SHP77 (cell line): ENCODE measurements at places on chromosomes 3 and 15.

DNA sequence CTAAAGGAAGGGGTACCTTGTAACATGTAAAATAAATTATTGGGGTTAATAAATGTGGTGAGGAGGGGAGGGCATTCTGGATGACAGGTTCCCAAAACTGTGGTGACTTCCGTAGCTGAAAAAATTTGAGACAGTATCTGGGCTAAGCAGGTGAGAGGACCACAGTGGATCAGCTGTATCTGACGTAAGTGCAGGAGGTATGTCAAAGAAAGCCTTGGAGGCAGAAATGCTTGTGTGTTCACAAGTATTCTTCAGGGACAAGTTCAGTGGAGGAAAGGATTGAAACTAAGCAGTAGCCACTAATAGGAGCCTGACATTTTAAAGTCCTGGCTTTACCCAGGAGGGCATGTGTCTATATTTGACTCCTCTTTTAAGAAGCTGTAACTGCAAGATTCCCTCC, 52.0 kb downstream of the CD86 start:
- DNase-seq: no peak

- DNase-seq: no peak
These were observed 17.4 kb downstream of the ABTB1 start for GRCh38 chr3:127690106-127690505.

DNA sequence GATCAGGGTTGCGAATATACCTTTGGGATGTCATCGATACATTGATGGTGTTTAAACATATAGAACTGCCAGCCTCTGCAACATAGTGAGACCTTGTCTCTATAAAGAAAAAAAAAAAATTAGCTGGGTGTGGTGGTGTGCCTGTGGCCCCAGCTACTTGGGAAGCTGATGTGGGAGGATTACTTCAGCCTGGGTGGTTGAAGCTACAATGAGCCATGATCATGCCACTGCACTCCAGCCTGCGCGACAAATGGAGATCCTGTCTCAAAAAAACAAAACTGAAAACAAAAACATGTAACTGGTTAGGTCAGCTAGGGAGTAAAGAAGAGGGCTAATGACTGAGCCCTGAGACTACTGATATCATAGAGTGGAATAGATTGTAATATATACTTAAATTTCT, 30.7 kb upstream of the MGA start:
- no peak for DNase-seq

GRCh38 chr3:11238880-11239279, 33.3 kb upstream of the ATG7 start:
- DNase-seq: no peak

DNA sequence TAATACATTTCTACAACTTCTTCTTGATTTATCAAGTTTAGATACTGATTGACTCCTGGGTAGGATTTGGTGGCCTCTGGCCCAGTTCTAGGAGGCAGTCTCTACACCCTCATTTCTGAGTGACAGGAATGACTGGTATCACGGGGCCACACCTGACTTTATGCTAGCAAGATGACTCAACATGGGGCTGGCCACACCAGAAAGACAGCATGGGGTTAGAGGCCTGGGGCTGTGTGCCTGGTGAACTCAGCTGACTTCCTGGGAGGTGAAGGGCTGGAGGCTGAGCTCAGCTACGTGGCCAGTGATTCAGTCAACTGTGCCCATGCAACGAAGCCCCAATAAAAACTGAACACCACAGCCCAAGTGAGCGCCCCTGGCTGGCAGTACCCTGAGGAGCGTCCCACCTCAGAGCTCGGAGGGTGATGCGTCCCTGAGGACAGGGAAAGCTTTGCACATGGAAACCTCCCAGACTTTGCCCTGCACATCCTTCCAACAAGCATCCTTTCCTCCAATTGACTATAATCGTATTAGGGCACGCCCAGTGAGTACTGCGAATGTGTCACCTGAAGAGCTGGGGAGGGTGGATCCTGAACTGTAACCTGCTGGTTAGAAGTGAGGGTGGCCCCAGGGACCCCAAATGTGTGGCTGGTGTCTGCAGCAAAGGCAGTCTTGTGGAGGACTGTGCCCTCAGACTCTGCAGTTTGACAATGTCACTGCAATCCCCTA, 57.2 kb downstream of the NIPA2 start:
- DNase-seq: no peak

DNA sequence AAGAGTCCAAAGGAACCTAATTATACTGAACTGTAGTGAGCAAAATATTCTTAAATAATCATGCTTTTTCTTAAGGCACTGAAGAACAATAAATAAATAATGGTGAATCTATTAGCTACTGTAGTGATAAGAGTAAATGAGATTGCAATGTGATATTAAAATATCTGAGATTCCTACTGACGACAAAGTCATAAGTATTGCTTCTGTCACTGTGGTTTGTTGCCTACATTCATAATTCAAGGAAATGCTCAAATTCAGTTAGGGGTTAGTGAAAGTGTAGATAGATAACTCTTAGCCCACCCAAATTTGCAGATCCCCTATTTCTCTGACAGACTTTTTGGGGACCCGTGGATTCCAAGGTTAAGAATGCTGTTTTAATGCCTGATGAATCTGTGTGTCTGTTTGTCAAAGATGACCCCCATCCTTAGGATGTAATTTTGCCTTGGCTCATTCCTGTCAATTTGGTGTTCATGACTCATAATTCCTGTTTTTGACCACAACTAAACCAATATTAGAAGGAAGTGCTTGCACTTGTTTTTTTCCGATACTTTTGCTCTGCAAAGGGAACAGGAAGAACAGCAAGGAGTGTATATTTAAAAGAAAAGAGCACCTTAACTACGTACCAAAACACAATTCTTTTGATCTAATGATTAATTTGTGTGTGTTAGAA, 86.7 kb downstream of the MAGI1 start:
- DNase-seq: no peak

GRCh38 chr15:88255484-88256278, 858 bp downstream of the NTRK3 start:
- DNase-seq: no peak

GRCh38 chr3:58023531-58023930, 15.3 kb downstream of the FLNB start:
- no peak for DNase-seq

DNA sequence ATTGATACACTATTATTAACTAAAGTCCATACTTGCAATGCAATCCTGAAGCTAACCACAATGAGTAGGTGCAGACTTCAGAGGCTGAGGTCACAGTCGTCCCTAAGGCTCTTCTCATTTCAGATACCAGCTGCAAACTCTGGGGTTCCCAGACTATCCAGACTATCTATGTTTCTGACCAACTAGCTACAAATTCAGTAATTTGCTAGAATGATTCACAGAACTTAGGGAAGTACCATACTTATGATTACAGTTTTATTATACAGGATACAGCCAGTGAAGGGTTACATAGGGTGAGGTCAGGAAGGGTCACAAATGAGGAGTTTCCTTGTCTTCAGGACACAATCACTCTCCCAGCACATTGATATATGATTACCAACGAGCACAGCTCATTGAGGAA, 36.5 kb downstream of the PPM1L start:
- no peak for DNase-seq

DNA sequence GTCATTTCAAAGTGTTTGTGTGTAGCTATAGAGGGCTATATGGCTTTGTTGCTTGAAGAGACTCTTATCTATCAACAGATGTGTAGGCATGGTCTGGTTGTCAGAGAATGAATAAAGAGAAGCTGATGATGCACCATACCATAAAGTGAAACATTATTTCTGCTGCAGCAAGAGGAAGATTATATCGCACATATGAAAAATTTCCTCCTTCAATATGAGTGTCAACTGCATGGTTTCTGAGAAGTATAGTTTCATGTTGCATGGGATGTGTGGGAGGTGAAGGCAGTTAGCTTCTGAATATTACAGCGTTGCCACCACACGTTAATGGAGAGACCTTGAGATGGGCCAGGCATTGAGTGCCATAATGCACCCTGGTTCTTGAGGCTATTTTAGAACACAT, 217.9 kb downstream of the SATB1 start:
- DNase-seq: no peak

DNA sequence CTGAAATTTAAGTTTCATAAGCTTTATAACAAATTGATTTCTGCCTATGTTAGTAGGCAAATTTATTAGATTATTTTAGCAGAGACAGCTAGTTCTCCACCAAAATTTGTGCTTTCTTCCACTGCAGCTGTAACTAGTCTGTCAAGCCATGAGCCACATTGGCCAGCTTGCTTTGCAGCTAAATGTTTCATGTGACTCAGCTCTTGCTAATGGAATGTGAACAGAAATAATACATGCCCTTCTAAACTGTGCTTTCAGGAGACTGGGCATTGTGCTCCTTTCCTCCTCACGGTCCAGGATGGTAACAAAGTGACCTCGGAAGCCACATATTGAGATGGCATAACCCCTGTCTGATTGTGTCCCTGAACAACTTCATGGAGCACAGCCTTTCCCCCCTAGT, 51.3 kb upstream of the KPNA4 start:
- no peak for DNase-seq

GRCh38 chr3:51283421-51283820, 101.7 kb upstream of the MANF start:
- DNase-seq: no peak

DNA sequence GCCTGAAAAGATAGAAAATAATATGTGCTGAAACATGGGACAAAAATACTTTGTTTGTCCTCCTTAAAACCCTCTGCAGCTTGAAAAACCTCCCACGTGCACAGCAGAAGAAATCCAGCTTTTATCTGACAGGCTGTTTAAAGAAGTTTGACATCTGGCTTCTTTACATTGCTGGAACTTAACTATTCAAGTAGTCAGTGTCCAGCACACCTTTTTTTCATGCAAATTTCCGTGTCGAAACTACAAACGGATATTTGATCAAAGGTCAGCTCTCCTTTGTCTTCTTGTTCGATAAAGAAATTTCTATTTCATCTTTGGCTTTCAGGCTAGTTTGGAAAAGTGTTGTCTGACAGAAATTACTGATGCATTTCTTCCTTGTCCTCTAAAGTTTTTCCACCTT, 66.8 kb upstream of the KBTBD8 start:
- DNase-seq: no peak

DNA sequence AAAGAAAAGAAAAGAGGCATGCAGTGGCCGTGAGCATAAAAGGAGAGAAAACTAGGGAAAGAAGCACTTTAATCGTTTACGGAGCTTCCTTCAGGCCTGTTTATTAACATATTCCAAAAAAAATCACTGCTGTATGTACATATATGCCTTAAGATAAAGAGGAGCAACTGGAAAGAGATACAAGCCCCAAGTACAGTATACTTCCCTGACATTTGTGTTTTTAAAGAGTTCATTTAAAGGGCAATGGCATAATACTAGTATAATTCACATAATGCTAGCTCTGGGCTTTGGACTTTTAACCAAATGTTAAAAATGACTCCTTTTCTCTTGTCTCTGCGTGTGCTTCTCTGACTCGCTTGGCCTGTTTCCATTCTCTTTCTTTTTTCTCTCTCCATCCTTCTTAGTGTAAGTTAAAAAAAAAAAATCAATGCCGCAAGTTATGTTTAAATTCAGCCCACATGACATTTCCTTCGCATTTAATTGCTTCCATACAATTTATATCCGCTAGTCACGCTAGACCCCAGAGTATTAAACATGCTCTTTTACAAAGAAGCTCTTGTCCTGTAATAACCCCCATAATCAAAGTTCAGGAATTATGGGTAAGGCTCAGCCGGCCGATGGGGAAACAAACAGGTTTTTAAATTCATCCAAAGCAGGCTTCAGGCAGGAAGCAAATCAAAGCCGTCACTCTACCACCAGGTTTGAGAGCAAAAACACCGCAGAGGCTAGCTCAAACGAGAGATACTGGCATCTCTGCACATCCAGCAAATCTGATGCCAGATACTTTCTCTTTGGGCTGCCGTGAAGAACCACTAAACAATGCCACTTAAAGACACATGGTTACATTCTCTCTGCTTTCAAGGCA, 19.4 kb downstream of the WWTR1 start:
- DNase-seq: peak; percentile 9

DNA sequence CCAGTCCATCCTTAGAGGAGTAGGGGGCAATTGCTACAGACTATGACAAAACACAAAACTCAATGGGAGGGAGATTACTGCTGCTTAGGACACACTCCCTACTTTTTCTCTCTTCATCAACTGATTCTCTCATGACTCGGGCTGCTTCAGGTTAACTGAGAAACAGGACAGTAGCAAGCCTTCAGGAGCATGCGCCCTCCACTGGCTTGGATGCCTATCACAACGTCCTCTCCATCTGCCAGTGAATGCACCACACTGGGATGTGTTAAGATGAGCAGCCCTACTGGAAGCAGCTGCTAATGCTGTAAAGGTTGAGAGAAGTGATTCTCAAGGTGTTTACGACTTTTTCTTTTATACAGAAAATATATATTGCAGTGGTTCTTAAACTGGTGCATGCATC, 542.3 kb downstream of the EDEM1 start:
- no peak for DNase-seq

DNA sequence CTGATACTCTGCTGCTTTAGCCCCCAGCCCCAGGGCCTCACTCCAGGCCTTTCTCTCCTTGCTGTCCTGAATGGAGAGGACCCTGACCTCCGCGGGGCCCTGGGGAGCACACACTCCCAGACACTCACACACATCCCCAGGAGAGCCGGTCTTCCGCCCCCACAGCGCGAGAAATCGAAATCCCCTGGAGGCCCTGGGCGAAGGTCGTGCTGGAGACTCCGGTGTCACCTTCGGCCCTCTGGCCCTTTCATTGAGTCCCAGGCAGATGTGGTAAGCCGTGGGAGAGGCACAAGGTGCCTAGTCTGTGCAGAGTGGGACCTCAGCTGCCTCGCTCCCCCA, 848 bp upstream of the GOLGA8B start:
- DNase-seq: no peak

DNA sequence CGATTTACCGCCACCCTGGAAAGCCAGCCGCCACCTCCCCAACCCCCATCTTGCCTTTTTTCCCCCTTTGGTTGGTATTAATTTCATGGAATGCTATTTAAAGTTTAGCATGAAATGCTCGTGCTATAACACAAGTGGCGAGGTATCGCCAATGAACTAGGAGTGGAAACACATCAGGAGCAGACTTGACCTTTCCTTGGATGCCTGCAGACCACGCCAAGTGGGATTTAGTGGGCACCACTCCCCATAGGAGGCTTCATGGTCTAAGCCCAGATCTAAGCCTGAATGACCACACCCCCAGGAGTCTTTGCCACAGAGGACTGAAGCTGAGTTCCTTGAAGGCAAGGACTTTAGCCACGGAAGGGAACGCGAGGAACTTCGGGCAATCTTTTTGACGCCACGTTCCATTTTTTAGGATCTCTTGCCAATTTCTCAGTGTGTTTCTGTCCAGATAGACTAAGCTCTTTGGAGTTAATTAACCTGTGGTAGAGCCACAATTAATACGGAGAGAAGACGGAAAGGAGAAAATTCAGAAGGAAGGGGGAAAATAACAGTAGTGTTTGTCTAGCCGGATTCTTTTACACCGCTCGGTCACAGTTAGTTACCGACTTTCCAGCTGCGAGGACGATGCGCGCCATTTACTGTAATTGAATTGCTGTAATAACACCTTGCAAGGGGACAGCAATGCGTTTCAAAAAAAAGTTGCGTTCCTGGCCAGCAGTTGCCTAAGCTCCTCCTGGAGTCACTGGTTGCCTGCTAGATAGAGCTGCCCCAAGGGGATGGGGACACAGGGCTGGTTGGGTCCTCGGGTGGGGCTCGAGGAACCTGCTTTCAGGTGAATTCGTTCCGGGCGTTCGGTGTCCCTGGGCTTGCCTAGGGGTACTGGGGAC, 37.1 kb downstream of the NR2F2 start:
- no peak for DNase-seq

- no peak for DNase-seq
These were observed 288.6 kb downstream of the CLSTN2 start for GRCh38 chr3:140223631-140224030.
